ENCODE measurements at places on chromosomes 11 and 22.

GRCh38 chr11:75035911-75036565 is 47.3 kb downstream of the NEU3 start:
- DNase-seq: no peak

DNA sequence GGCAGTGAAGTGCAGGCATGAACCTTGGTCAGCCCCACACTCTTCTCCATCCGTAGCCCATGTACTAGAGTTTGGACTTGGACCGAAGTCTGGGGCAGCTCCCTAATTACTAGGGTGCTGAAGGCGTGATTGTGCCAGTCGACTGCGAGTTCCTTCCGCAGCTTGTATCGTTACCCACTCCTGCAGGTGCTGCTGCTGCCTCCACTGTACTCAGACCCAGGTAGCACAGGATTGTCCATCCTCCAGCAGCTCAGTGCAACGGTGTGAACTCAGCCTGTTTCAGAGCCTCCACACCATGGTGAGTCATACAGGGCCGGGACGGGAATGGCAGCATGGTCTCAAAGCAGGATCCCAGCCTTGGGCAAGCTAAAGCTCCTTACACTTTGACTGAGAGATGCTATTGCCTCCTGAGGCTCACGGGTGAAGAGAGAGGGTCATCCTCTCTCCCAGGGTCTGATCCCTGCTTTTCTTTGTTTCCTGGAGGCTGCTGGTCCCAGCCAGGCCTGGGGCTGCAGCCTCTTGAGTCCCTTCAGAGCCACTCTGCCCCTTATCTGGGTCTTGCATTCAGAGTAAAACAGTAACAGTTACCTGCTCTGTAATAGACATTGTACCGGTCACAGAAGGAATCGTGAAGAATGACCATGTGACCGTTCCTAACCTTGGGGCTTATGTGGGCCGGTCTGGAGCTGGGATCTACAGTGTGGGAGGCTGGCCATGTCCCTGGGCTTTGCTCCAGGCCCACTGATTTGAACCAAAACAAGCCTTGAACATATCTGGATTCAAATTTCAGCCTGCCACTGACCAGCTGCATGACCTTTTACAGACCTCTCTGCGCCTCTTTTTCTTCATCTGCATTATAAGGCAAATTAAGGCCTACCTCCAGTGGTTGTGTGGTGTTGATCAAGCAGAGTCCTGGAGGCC is 1.7 kb downstream of the TKFC start:
- DNase-seq: no peak

- DNase-seq: no peak
Measured at GRCh38 chr11:92702037-92702804, 267.2 kb upstream of the MTNR1B start.

GRCh38 chr11:96168623-96169022 is 174.4 kb downstream of the MAML2 start:
- DNase-seq: no peak

DNA sequence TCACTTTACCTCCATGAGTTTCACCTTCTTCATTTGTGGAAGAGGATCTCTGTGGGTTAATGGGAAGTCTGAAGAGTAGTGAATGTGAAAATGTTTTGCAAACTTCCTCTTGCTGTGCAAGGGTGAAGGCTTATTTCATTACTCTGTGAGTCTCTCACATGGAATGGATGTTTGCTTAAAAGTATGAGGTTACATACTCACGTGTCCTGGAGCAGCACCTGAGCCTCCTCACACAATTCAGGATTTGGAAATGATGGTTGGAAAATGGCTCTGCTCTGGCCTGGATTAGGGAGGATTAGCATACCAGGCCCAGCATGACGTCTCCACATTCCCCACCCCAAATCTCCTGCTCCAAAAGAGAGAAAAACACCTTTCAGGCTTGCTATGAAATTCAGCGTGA is 4.8 kb downstream of the GRAMD1B start:
- no peak for DNase-seq

- no peak for DNase-seq
Measured at GRCh38 chr11:112455791-112456190, 195.1 kb upstream of the PLET1 start.

DNA sequence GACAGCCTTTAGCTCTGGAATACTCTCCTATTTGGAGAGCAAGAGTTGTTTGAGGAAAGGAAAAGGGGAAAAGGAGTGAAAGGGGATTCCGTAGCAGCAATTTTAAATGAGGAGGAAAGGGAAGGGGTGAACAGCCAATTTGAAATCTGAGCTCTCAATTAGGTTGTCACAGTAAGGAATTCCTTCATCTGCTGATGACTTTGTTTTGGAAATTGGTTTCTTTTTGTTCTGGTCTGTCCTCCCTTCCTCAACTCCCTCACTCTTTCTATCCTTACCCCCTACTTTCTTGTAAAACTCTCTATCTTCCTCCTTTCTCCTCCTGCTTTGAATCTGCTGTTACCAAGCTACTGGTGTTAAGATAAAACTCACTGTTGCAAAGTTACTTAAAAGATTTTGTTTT is 1155.6 kb downstream of the DLG2 start:
- DNase-seq: no peak

DNA sequence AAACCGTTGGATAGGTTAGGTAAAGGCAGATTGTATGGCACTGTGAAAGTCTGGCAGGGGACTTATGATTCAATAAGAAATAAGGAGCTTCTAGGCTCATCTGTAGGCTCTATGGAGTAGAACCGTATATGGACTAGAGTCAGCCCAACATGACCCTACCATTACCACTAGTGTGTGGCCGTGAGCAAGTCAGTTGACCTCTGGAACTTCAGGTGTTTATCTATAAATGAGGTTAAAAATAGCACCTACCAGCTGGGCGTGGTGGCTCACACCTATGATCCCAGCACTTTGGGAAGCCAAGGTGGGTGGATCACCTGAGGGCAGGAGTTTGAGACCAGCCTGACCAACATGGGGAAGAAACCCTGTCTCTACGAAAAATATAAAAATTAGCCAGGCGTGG is 4.4 kb downstream of the HINFP start:
- DNase-seq: no peak

DNA sequence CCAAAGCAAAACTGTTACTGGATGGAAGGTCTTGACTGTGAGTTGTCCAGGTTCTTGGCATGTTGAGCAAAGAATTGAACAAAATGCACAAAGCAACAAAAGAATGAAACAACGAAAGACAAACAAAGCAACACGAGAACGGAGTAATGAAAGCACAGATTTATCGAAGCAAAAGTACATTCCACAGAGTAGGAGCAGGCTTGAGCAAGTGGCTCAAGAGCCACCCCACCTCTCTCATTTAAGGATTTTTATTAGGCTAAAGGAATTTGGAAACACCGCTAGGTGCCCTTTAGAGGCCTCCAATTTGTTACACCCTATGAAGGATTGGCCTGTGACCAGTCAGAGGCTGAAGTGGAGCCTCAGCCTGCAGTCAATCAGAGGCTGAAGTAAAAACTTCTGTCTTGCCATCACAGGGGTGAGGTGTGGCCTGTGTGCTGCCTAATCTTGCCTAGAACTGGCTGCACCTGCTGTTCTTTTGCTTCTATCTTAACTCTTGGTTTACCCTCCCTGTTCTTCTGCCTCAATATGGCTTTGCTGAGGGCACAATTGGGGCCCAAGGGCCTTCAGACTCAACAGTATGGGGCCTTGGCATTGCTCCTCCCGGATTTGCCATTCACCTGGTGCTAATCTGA is 59.4 kb upstream of the FTH1 start:
- no peak for DNase-seq

Measured in D341Med (cell line).